Cortex of kidney (tissue), 1 donor: ENCODE measurements at places on chromosomes 1 and 21.

- DNase-seq: no peak
Measured at GRCh38 chr1:7516929-7517328, 254.2 kb upstream of the VAMP3 start.

- DNase-seq: no peak
Measured at GRCh38 chr1:189708674-189709073, 769.0 kb downstream of the BRINP3 start.

- DNase-seq: no peak
Measured at GRCh38 chr1:82318921-82319320, 518.2 kb downstream of the ADGRL2 start.

GRCh38 chr1:188670837-188671236, 1806.8 kb downstream of the BRINP3 start:
- no peak for DNase-seq

DNA sequence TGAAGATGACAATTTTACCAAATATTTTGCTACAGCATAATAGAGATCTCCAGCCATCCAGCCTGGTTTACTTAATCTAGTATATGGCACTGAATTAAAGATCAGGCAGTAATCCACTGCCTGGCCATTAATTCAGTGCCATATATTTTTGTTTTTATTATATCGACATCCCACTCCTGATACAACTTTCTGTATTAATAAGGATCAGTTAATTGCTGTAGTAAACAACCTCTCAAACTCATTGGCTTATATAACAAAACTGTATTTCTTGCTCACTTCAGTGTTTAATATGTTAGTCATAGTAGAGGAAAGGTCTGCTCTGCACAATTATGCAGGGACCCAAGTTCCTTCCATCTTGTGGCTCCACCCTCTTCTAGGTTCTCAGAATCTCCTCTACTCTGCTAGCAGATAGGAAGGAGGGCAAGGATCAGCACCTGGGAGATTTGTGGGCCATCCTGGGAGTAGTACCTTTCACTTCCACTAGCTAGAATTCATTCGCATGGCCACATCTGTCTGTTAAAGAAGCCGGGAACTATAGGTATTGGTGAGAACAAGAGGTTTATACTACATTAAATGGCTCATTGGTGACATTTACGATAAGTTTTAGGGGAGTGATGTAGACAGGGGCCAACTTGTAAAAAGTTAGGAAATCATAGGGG, 3.6 kb upstream of the ZDHHC18 start:
- DNase-seq: no peak
